ENCODE measurements at places on chromosomes 2 and 18.
A peak's percentile ranks its signal among the peaks of the same experiment; 100 is the strongest.

GRCh38 chr18:58195278-58195765, 151.3 kb downstream of the NEDD4L start:
- peak; percentile 20 for DNase-seq

DNA sequence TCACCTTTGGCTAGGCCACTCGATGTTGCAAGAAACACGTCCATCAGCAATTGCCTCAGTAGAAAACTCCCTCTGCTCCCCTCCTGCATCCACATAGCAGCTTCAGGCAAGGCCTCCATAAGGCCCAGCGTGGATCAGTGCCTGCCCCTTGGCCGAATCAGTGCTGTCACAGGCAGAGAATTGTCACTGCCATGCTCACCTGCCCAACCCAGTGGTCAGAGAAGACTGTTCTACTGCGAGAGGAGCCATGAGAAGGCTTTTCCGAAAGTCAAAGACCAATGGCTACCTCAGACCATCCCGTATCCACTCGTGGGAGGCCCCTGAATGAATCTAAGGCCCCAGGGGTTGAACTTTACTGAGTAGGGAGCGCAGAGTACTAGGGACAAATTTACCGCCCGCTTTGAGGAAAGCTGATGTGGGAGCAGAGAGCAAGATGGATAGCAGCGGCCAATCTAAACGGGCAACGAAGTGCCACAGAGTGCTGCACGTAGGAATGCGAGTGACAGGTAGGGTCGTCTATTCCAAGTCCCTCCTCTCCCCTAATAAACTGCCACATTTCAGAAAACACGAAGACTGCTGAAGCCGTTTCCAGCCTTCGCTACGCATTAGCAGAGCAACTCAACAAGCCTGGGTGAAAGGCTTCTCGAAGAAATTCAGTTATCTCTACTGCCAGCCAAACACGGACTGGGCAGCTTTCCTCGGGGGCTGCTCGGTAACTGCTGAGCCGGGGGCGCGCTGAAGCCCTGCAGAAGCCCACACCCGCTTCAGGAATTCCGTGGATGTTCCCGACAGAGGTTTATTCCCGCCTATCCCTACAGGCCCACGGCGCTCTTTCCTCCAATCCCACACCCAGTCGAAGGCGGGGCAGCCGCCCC, 968 bp upstream of the RALBP1 start:
- DNase-seq, result no peak

- no peak for DNase-seq
Measured at GRCh38 chr2:215486291-215487001, 50.6 kb upstream of the FN1 start.

- no peak for DNase-seq
Measured at GRCh38 chr18:29449424-29449823, 1272.5 kb upstream of the CDH2 start.

- no peak for DNase-seq
Measured at GRCh38 chr2:74671479-74671878, 17.4 kb downstream of the SEMA4F start.

- no peak for DNase-seq
Measured at GRCh38 chr2:201816657-201817575, 10.6 kb downstream of the CDK15 start.

DNA sequence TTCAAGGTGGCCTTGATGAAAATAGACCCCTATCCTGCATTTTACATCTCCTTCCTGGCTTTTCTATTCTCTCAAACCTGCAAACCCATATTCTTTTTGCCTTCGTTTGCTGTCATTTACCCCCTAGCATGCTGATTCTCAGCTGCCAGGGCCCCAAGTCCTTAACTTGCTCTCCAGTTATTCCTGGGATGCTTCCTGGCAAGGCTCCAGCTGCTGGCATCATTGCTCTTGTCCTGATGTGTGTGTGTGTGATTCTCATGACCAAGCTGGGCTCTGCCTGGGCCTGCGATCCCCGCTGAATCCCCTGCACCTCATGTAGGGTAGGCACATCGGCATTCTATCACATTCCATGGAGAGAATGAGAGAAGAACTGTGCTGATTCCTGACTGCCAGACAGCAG, 11.9 kb downstream of the NPAS2 start:
- no peak for DNase-seq

DNA sequence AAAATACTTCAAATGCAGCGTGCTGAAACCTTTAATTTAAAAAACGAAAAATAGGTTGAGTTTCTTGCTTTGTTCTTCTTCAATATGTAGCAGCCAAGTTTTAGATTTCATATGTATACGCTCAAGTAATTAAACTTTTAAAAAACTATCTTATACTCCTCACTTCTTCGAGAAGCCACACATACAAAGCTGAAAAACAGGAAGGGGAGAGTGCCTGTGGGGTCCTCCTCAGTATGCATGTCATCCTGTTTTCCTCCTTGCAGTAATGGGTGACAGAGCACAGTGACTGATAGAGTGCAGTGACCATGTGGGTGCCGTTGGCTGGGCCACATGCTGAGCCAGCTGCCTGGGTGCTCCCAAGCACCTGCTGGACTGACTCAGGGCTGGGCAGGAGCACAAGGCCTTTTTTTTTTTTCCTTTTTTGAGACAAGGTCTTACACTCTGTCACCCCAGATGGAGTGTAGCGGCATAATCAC, 33.3 kb downstream of the UXS1 start:
- peak; percentile 62 for DNase-seq

DNA sequence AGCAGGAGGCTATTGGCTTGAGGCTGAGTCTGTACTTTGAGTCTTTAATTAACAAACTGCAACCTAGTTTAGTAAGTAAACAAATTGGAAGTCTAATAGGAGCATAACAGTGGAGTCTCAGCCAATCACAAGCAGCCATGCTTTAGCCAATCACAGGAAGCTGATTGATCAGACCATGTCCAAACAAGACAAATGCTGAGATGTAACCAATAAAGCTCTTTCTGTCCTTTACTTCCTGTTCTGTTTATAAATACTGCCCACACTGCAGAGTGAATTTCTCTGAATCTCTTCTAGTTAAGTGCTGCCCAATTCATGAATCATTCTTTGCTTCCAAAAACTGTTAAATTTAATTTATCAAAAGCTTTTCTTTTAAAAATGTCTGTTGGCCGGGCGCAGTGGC, 146.6 kb upstream of the DLX2 start:
- no peak for DNase-seq

DNA sequence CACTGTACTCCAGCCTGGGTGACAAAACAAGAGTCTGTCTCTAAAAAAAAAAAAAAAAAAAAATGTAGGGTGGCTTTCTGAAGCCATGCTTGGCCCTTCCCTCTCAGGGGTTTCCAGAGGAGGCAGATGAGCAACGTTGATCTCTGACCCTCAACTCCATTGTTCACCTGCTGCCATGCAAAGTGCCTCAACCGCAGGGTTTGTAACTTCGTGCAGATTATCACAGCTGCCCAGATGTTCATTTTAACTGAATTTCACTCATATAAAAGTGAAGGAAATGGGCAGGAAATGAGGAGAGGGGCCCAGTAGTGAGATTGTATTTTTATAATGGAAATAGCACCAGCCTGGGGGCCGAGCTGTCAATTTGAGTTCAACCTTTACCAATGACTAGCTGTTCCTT, 14.9 kb upstream of the B3GNT2 start:
- no peak for DNase-seq

GRCh38 chr2:239341840-239342239, 59.0 kb downstream of the HDAC4 start:
- DNase-seq, result no peak

- peak; percentile 2 for DNase-seq
Measured at GRCh38 chr2:178195390-178196166, 1.3 kb downstream of the OSBPL6 start.

DNA sequence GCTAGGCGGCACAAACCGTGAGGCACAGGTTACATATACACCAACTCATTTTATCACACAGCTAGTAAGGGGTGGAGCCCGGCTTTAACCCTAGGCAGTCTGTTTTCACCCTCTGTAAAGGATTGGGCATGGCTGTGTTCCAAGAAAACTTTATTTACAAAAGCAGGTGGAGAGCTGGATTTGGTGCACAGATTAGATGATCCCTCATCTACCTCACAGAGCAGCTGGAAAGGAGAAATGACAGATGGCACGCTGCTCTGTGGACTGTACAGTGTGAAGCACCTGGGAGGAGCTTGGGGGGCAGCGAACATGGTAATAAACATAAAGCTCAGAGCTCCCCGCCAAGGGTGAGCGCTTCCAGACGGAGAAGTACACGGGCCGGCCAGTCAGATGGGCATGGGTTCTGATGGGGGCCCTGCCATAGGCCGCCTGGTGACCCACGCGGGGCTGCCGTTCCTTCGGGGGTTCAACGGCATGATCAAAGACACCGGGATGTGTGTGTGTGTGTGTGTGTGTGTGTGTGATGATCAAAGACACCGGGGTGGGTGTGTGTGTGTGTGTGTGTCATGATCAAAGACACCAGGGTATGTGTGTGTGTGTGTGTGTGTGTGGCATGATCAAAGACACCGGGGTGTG, 862 bp upstream of the TMEM177 start:
- no peak for DNase-seq

GRCh38 chr2:58120626-58121229, 74.1 kb downstream of the VRK2 start:
- no peak for DNase-seq

DNA sequence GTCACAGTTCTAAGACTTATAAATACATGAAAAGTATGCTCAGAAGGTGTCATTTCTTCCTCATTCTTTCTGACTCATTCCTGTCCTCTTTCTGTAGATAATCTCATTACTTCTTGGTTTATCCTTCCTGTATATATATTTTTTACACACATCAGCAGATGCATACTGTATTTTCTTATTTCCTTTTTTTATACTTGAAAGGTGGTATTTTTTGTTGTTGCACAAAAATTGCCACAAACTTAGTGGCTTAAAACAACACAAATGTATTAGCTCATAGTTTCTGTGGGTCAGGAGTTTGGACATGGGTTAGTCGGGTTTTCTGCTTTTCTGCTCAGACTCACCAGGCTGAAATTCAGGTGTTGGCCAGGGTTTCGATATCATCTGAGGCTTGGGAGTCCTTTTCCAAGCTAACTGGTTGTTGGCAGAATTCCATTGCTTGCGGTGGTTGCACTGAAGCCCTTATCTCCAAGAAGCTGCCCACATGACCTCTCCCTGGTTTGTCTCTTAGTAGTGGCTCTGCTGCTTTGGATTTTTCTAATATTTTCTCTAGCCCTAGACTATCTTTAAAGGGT, 162.6 kb downstream of the FMNL2 start:
- no peak for DNase-seq

- no peak for DNase-seq
Measured at GRCh38 chr2:12697617-12698016, 19.1 kb upstream of the TRIB2 start.

DNA sequence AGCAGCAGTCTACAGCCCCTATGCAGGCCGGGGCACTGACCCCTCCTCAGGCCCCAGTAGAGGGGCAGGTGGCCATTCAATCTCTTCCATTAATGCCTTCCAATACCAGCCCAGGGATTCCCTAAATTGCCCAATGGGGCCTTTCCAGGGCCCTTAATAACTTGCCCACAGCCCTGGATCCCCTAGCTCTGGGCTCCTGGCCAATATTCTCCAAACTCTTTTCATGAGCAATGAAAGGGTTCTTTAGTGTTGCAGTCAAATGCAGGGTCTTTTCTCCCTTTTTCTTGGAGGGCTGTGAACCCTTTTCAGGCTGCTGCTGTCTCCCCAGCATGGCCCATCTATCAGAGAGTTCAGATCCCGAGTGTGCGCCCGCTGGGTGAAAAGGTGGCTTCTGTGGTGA, 41.3 kb upstream of the SLC1A4 start:
- no peak for DNase-seq

DNA sequence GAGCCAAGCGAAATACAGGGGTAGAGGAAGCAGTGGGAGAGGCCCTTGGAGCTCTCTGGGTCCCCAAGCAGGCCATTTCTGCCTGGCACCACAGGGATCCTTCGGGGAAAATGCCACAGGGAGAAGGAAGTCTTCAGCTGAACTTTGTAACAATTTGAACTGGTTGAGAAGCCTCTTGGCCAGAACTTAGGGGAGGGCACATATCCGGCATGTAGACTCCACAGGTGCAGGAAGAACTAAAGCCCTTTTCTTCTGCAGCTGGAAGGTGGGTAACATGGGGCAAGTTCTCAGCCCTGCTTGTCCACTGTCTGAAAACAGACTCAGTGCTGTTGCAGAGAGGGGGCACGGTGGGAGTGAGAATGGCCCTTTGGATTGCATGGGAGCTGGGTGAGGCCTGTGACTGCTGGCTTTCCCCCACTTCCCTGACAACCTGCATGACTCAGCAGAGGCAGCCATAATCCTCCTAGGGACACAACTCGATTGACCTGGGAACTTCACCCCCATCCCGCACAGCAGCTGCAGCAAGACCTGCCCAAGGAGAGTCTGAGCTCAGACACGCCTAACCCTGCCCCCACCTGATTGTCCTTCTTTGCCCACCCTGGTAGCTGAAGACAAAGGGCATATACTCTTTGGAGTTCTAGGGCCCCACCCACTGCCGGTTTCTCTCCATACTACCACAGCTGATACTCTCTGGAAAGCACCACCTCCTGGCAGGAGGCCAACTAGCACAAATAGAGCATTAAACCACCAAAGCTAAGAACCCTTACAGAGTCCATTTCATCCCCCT, 101.6 kb upstream of the FAM136A start:
- no peak for DNase-seq

DNA sequence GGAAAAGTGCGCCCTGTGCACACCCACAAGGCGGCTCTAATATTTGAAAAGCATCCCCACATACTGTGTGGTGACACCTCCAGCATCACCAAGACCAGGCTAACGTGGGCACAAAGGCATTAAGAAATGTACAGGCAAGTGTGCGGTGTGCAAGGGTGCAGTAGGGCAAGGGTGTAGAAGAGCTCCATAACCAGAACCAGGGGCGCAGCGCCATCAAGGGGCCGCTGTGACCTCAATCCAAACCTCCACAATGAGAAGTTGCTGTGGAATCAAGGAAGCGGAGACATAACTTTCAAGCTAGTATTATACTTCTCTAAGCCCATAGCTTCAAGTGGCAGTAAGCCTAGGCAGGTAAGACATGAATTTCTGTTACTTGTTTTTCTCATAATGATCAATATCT, 13.0 kb downstream of the L3MBTL4 start:
- DNase-seq, result no peak

GRCh38 chr2:54676656-54677055, 46.8 kb upstream of the EML6 start:
- no peak for DNase-seq

DNA sequence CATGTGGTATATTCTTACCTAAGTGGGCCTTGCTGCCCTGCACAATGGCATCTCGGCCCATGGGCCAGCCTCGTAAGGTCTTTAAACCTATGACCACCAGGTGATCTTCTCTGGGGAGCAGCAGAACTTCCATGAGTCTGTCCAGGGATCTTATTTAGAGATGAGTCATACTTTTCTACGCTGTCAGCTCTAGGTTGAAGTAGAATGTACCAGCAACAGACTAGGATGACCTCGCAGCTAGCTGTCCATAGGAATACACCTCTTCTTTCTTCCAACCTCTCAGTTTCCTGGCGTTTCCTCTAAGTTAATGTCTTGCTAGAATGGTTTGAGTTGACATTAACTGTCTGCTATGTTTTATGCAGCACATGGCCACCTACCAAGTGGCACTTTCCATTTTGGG, 15.6 kb upstream of the CXCR4 start:
- no peak for DNase-seq
